ENCODE measurements at places on chromosomes 12 and 14. TPM values are rescaled to one million over a fixed set of nuclear protein-coding genes. Genes with fewer than 3 reads are reported as not detected.

The SIX4 gene
- total RNA-seq, result 7.5 TPM

The SERPINA3 gene
- total RNA-seq, result 2.0 TPM

The KRT78 gene
- not detected for total RNA-seq

The SIX6 gene
- total RNA-seq, result not detected

The HCAR3 gene
- total RNA-seq, result 1.3 TPM

The OR2AP1 gene
- total RNA-seq, result not detected

DNA sequence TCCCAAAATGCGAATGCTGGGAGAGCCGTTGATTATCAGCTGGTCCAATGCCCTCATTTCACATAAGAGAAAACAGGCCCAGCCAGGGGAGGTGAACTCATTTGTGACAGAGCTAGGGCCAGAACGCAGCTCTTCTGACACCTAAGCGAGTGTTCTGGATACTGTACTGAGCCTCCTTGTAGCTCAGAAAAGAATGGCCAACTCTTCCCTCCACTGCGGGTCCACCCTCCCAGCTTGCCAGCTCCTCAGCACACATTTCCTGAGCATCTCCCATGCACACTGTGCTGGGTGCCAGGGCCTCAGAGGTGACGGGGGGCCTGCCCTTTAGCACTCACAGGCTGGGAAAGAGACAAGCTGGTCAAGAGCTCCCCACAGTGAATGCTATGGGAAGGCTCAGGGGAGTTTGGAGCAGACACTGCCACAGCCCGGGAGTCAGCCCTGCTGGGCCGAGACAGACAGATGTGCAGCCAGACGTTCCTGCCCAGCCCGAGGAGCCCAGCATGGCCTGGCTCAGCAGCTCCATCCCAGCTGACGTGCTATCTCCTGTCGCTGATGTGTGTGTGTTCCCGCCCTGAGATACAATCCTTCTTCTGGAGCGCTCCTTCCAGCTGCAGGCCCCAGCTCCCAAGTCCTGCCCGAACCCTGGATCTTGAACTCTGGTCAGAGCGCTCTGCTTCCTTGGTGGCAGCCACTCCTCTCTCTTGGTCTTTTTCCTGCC, 3.5 kb downstream of the CMTM5 start:
- DNase-seq, result no peak

DNA sequence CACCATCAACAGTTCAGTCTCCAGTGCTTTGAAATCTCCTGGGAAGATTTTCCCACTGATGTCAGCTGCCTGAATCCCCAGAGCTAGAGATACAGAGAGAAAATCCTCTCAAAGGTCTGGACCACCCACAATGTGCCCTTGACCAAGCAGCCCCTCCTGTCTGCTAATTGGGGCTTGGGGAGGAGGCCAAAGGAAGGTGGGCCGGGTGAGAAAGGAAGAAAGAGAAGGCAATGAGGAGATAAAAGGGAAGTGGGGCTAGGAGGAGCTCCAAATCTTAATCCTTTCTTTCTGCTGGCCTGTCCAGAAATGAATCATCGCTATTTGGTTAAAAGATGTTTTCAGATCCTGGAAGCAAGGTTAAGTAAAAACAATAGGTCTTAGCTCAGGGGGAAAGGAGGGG, 322.9 kb downstream of the BCL11B start:
- no peak for DNase-seq

GRCh38 chr12:105113094-105113493, 5.6 kb downstream of the WASHC4 start:
- no peak for DNase-seq

GRCh38 chr14:24956104-24956503, 93.8 kb downstream of the STXBP6 start:
- no peak for DNase-seq

DNA sequence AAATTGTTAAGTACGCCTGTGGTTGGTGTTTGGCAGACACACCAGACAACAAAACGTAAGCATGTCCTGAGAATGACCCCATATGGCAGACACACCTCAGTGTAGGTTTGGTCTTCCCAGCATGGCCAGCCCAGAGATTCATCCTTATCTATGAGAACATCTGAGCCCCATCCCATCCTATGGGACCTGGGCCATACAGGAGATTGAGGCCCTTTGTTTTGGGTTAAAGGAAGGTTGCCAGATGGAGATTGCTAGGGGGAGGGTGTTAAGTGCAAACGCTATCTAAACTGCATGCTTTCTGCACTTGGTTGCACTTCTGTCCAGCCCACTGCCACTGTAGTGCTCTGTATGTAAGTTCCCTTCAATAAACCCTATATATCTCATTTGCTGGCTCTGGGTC, 4.1 kb upstream of the PCNX4 start:
- DNase-seq, result no peak

DNA sequence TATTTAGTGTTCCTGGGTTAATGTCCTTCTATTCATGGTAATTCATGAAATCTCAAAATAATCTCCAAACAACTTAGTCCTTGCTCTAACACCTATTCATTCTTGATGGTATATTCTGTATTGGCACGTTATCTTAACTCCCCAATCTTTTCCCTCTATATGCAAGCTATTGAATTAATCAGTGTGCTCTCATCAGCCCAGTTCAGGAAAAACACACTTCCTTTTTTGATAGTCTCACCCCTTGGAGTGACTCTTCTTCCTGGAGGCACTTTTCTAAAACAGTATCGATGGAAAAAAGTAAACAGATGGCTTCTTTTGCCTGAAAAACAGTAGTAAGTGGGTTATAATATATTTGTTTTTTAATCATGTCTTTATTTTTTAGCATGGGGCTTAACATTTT, 28.6 kb downstream of the TULP3 start:
- DNase-seq, result no peak

GRCh38 chr12:68855771-68856170, 47.8 kb downstream of the MDM2 start:
- no peak for DNase-seq

- DNase-seq, result no peak
These were observed 30.0 kb downstream of the CEP83 start for GRCh38 chr12:94429633-94430032.

DNA sequence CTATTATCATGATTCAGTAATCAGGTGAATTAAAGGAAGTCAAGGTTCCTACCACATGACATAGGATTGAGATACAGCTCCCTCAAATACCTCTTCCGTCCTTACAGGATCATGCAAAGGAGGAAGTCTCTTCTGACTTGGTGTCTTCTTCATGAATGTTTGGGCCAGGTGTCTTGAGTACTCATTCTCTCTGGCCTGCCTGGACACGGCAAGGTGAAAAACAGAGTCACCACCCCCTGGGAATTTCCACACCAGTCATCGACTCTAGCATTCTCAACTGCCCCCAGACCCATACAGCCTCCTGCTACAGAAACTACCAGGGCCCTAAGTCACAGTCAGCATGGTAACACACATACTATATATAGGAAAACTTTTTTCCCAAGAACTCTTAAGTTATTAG, 44.9 kb upstream of the LTBP2 start:
- no peak for DNase-seq

DNA sequence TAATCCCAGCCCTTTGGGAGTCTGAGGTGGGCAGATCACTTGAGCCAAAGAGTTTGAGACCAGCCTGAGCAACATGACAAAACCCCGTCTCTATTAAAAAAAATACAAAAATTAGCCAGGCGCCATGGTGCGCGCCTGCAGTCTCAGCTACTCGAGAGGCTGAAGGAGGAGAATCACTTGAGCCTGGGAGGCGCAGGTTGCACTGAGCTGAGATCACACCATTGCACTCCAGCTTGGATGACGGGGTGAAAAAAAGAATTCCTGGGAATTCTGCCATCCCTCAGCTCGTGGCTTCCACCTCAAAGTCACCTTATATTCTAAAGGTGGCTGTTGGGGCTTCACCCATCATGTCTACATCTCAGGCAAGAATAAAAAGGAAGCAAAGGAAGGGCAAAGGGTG, 12.9 kb downstream of the BCL2L14 start:
- DNase-seq, result no peak

DNA sequence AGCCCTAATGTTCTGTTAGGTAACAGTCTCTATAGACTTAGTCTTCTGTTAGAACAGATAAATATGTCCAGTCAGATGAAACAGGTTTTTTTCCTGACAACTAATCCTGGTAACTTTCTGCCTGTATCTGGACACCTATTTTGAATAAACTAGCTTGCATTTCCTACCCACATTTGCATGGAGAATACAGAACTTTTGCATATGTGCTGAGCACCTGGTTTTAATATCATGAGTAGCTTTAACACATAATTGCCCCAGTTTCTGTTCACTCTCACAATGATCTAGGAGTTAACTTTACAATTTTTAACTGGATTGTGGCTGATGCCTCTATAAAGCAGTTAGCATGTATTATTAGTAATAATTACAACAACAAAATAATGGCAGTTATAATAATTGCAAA, 111.7 kb downstream of the KTN1 start:
- no peak for DNase-seq

Data from HT-29 (cell line).